ENCODE measurements at places on chromosomes 12 and 14.
A peak's percentile ranks its signal among the peaks of the same experiment; 100 is the strongest.

DNA sequence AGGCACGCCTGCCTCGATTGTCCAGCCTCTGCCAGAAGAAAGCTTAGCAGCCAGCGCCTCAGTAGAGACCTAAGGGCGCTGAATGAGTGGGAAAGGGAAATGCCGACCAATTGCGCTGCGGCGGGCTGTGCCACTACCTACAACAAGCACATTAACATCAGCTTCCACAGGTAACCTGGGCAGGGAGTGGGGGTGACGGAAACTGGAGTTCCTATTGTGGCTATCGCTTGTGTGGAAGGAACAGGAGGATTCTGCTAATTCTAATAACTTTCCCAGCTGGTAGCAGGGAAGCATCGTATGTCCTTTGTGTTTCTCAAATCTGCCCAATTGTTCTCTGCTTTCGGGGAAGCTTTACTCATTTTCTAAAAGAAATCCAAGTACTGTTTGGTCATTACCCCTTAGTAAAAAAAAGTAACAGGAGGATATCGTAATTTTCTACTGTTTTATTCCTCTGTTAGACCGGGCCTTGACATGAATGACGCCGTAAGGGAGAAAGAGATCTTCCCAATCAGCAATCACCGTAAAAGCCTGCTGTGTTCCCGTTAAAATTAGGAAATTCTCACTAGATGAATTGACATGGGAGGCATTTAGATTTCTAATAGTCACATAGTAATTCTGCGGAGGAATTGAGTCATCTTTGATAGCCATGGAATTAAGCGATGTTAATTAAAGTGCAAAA lies 449 bp downstream of the THAP2 start:
- DNase-seq, result no peak

GRCh38 chr12:89236237-89236636 lies 116.1 kb downstream of the DUSP6 start:
- DNase-seq, result no peak

- DNase-seq, result no peak
Observed at GRCh38 chr12:118354903-118355302, 17.8 kb downstream of the TAOK3 start.

- peak; percentile 25 for DNase-seq
Observed at GRCh38 chr14:36070031-36070719, 106.3 kb downstream of the PTCSC3 start.

- DNase-seq, result no peak
Observed at GRCh38 chr14:31879661-31880348, 197.3 kb upstream of the ARHGAP5 start.

GRCh38 chr12:12562016-12562483 lies 613 bp downstream of the DUSP16 start:
- DNase-seq, result peak; percentile 41

GRCh38 chr12:62466594-62467491 lies at the start of gene MON2:
TSS of gene MON2 (plus strand) at chr12:62466826. CDS start at chr12:62467208, 382 bp downstream.
- peak; percentile 87 for DNase-seq
